LHCN-M2 (cell line): ENCODE measurements at places on chromosomes 1 and 21. TPM values are rescaled to one million over a fixed set of nuclear protein-coding genes. Genes with fewer than 3 reads are reported as not detected.
A peak's percentile ranks its signal among the peaks of the same experiment; 100 is the strongest.

GRCh38 chr1:232533328-232533727 lies 96.6 kb downstream of the SIPA1L2 start:
- no peak for DNase-seq

- DNase-seq = no peak
These were observed 92.6 kb downstream of the IGSF21 start for GRCh38 chr1:18200136-18200717.

GRCh38 chr21:32329331-32329730 lies 30.7 kb downstream of the MRAP start:
- peak; percentile 42 for DNase-seq

DNA sequence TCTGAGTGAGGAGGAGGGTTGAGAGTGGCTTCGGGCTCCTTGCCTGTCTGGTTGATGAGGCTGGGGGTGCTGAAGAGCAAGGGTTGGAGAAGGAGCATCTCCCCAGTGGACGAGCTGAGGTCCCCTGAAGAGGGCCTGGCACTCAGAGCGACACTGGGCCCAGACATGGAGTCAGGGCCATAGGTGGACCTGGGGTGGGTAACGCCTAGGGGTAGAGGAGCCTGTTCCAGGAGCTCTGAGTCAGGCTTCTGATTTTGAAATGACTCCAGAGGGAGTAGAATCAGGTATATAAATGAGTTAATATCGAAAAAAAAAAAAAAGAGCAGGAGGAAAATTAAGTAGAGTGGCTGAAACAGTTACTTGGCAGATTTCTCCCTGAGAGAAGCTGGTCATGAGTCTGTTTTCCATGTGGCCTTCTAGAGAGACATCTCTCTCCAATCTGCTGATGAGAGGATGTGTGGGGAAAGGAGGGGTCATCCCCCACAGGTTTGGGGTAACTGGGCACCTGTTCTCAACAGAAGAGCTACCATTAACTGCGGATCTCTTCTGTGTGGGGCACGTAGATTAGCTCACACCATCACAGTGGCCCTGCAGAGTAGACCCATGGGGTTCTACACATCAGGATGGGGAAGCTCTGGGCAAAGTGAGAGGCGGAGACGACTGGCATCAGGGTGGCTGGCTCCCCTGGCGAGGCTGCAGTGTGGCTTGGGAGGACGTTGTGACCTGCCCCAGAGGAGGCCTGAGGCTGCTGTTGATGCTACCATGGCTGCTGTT lies 115.5 kb downstream of the DHRS3 start:
- no peak for DNase-seq

GRCh38 chr21:19557488-19557887 lies 1153.9 kb upstream of the TMPRSS15 start:
- DNase-seq = no peak

DNA sequence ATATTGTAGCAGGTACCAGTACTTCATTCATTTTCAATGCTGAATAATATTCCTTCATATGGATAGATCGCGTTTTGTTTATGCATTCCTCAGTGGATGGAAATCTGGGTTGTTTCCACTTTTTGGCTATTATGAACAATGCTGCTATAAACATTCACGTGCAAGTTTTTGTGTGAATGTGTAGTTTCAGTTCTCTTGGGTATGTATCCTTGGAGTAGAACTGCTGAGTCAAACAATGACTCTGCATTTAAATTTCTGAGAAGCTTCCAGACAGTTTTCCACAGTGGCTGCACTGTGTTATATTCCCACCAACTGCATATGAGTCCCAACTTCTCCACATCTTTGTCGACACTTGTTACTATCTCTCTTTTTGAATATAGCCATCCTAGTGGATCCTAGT lies 138.0 kb upstream of the KLHDC7A start:
- no peak for DNase-seq

GRCh38 chr21:36654324-36654723 lies 44.6 kb upstream of the SIM2 start:
- DNase-seq = no peak

DNA sequence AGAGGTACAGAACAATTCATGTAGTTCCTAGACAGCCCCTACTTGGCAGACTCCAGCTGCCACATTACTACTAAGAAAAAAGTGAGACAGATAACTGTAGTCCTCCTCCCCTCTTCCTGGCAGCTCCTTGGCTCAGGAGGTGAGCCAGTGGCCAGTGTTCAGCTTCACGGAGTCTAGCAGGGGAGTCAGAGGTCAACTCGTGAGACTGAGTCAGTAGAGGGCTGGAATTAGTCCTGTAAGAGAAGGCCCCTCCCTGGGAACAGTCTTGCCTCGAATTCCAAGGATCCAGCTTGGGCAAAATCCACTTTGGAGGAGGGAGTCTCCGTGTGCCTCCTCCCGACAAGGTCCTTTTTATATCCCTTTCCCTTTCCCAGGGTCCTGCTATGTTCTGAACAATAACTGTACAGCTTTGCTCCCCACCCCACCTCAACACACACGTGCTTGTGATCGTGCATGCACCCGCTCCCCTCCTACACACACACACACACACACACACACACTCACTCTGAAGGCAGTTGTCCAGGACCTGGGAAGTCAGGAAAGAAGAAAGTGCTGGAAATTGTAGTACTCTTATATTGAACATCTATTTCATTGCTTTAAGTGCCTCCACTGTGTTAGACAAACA lies 22.5 kb upstream of the SLC27A3 start:
- DNase-seq = peak; percentile 49

GRCh38 chr21:31220575-31220974 lies 123.5 kb downstream of the TIAM1 start:
- DNase-seq = peak; percentile 89

DNA sequence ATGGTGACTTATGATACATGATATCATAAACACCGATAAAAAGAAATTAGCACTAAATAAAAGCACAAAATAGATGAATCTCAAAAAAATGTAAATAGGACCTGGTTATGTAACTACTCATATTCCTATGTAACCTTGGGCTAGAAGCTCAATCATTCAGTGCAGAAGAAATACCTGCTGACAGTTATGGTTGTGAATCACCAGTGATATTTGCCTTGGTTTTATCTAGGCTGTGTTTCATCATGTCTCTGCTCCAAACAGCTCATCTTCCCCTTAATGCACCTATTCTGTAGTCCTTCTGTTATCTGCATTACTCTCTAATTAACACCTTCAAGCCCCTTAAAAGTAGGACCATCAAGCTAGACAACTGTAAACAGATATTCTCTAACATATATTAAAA lies 16.3 kb upstream of the PIGC start:
- no peak for DNase-seq

- no peak for DNase-seq
These were observed 294.9 kb downstream of the LRRIQ3 start for GRCh38 chr1:73903092-73903491.

DNA sequence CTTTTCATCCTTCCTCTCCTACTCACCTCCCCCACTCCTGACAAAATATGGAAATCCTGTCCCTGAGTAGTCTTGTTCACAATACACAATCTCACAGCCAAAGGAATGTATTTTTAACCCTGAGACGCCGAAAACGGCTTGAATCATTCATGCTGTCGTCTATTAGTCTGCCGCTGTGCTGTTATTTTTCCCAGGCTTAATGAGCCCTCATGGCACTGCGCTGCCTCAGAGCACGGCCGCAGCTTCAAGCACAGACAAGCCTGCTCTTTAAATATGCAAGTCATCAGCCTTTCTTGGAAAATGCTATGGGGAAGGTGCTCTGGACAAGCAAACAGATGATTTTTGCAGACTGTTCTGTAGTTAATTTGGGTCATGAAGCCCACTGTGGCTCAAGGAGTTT lies 302.7 kb downstream of the DISC1 start:
- DNase-seq = peak; percentile 79

DNA sequence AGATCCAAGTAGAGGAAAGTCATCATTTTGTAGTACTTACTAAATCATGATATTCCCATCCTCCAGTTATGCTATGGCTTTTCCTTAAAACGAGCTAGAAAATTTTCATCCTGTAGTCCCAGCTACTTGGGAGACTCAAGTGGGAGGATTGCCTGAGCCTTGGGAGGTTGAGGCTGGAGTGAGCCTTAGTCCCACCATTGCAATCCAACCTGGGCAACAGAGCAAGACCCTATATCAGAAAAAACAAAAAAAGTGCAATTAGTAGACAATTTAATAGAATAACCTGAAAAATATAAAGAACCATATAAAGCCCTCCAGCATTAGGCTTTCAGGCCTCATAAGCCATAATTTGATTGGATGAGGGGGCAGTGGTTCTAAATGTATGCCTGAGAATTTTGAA lies 6.8 kb downstream of the UCK2 start:
- no peak for DNase-seq

- no peak for DNase-seq
These were observed 70.0 kb upstream of the C21orf91 start for GRCh38 chr21:17889171-17889570.

DNA sequence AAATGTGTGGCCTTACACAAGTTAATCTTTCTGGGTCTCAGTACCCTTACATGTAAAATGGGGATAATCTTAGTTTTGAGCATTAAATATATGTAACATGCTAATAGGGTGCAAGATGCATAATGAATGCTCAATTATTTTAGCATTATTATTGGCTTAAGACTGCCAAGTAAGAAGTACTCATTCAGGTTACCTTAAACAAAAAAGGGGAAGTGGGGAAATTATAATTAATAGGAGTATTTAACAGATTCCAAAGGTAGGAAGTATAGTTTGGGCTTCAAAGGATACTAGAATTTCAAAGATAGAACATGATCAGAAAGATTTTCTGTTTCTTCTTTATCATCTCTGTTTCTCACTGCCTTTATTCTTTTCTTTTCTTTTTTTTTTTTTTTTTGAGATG lies 5.8 kb upstream of the CFAP126 start:
- no peak for DNase-seq

DNA sequence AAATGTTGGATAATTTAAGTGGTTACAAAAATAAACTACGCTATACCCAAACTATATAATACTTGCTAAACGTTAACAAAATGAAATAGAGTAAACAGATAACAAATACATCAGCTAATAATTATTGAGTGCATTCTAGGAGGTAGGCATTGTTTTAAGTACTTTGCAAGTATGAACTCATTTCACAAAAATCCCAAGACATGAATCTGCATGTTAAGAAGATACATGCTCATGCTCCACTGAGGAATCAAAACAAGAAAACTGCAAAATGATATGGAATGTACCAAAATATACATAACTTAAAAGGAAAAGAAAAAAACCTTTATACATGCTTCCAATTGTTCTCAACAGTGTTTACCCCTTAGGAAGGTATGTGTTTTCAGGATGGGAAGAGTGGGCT lies 2.5 kb downstream of the FRRS1 start:
- DNase-seq = no peak

- DNase-seq = peak; percentile 96
These were observed 16.4 kb downstream of the EPHA2 start for GRCh38 chr1:16139473-16139962.

GRCh38 chr1:50450861-50451653 lies 27.8 kb upstream of the DMRTA2 start:
- DNase-seq = no peak

- no peak for DNase-seq
These were observed 25.9 kb downstream of the CACHD1 start for GRCh38 chr1:64495878-64496277.

GRCh38 chr1:155176544-155177071 lies 3.0 kb downstream of the TRIM46 start:
- DNase-seq = peak; percentile 67

DNA sequence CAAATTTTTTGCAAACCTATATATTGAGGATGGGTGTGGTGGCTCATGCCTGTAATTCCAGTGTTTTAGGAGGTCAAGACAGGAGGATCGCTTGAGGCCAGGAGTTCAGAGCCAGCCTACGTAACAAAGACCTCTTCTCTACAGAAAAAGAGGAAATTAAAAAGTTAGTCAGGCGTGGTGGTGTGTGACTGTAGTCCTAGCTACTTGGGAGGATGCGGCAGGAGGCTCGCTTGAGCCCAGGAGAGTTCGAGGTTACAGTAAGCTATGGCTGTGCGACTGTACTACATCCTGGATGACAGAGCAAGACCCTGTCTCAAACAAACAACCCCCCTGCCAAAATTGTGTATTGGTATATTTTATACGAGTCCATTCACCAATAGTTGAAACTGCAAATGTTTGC lies 589.7 kb downstream of the DPYD start:
- no peak for DNase-seq

DNA sequence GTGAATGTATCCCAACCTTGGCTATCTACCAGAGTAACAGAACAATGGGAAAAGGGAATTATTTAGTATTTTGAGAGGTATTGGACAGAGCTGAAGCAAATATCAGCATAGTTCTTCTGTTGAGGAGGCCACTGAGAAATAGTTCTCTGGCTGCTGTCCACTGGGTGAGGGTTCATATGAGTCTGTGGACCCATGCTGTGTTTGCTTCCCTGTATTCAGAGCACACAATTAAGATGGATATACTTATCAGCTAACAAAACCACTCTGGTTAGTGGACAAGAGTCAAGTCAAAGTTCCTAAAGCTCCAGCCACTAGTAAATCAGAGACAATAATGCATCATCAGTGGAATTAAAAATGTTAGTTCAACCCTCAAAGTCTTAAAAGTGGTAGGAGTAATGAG lies 66.1 kb downstream of the RGS18 start:
- no peak for DNase-seq

Gene MMEL1
- not detected in 2 replicates for total RNA-seq

Gene PDE9A
- total RNA-seq = not detected in 2 replicates

Gene CRNN
- total RNA-seq = not detected in 2 replicates

Gene ZNF692
- total RNA-seq = 44.6 and 44.8 TPM in 2 replicates

Gene G0S2
- total RNA-seq = 0.77 and 1.0 TPM in 2 replicates

Gene UBXN11
- 5.1 and 5.2 TPM in 2 replicates for total RNA-seq
